ENCODE measurements at places on chromosomes 3 and 15.

DNA sequence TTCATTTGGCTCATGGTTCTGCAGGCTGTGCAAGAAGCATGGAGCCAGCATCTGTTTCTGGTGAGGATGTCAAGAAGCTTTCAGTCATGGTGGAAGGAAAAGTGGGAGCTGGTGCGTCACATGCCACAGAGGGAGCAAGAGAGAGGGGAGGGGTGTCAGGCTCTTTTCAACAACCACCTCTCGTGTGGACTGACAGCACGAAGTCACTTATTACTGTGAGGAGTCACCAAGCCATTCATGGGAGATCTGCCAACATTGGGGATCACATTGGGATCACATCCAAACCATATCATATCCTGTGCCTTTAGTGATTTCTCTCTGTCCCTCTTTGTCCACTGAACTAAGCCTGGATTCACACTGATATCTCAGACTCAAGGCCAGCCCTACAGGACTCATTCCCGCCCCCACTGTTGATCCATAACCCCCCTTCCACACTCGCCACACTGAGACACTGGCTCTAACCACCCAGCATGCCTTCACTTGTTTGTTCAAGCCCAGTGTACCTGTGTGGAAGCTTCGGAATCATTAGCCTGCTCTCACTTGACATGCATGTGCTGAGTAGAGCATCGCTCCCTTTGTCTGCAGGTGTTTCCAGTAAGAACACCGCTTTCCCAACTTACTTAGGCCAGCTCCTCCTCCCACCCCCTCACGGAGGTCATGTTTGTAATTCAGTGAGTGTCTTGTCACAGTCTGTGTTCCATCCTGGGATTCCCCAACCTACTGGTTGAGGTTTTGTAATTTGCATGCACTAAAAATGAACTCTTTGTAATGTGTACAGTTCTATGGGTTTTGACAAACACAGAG is 132.2 kb downstream of the KLF13 start:
- no peak overlapping the region for H3K4me3 ChIP-seq
- H3K36me3 ChIP-seq = no peaks in the 10 kb centered on the region
- no peak overlapping the region for H3K27ac ChIP-seq
- DNase-seq = no peak

- no peaks in the 10 kb centered on the region for H3K36me3 ChIP-seq
- no peak for DNase-seq
- no peaks in the 10 kb centered on the region for H3K27me3 ChIP-seq
- peak overlapping the region; percentile 97 for H3K4me3 ChIP-seq
These were observed 1.1 kb downstream of the RAF1 start for GRCh38 chr3:12662593-12663400.

DNA sequence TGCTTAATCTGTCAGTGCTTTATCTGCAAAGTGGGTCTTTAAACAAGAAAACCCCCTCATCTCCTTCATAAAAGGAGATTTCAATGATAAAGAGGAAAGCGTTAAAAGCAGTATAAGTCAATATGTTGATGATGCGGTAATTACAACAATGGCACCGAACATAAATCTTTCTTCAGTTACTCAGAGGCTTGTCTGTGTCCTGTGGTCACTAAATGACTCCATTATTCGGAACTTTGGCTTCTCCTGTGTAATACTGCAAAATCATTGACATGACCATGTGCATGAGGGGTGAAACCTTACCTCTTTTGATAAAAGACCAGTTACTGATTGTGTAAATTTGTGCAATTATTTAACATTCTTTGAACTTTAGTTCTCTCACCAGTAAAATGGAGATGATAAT is 4.8 kb upstream of the USP3 start:
- no peaks in the 10 kb centered on the region for H3K27me3 ChIP-seq
- no peak for DNase-seq
- H3K4me1 ChIP-seq = peaks cover 12% of the 10 kb centered on the region
- no peaks in the 10 kb centered on the region for H3K36me3 ChIP-seq
- H3K4me3 ChIP-seq = no peak overlapping the region

DNA sequence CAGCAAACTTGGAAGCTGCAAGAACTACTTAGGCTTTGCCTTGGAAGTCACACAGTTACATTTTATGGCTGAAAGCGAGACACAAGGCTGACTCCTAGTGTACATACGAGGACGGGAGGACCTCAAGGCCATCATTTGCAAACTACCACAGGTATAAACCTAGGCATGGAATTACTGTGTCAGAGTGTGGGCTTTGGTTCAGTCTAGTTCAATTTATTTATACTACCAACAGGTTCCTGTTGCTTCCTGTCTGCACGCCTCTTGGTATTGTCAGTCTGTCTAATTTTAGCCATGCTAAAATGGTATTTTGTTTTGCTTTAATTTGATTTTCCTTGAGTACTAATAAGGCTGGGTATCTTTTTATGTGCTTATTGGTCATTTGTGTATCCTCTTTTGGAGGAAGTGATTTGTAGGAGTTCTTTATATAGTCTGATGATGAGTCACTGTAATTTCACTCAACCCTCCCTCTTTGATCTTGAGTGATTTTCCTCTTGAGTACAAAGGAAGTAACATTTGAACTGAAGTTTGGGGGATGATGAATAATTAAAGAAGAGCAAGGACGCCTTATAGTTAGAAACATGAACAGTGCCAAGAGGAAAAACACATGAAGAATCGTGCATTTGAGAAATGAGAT is 8.2 kb downstream of the ANKRD34C start:
- H3K36me3 ChIP-seq = no peaks in the 10 kb centered on the region
- no peak overlapping the region for H3K4me3 ChIP-seq
- DNase-seq = no peak
- no peaks in the 10 kb centered on the region for H3K27me3 ChIP-seq
- no peaks in the 10 kb centered on the region for H3K4me1 ChIP-seq
- no peak overlapping the region for H3K27ac ChIP-seq

DNA sequence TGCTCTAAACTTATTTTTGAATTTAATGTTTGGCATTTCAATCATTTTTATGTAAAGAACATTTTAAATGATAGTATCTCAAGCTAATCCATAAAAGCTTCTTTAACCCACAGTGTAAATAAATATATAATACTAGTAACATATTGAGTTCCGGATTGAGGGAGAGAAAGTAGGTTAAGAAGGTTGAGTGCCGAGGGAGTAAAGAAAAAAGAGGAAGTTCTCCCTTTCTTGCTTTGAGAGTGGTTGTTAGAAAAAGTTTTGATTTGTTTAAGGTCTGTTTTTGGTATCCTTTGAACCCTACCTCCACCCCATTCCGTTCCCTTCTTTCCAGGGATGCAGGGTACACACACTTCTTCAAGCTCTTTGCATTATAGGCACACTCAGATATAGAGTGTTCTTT is 130.8 kb downstream of the VPS8 start:
- H3K27me3 ChIP-seq = no peaks in the 10 kb centered on the region
- H3K4me1 ChIP-seq = no peaks in the 10 kb centered on the region
- H3K36me3 ChIP-seq = no peaks in the 10 kb centered on the region
- no peak overlapping the region for H3K4me3 ChIP-seq

GRCh38 chr3:107816107-107816506 is 274.7 kb downstream of the CD47 start:
- H3K27me3 ChIP-seq = no peaks in the 10 kb centered on the region
- H3K4me1 ChIP-seq = no peaks in the 10 kb centered on the region
- no peak overlapping the region for H3K4me3 ChIP-seq
- H3K36me3 ChIP-seq = no peaks in the 10 kb centered on the region

- H3K27me3 ChIP-seq = no peaks in the 10 kb centered on the region
- H3K27ac ChIP-seq = no peak overlapping the region
- no peak overlapping the region for H3K4me3 ChIP-seq
- no peak for DNase-seq
- peaks cover 13% of the 10 kb centered on the region for H3K4me1 ChIP-seq
These were observed 148.8 kb upstream of the HES1 start for GRCh38 chr3:193987186-193987585.

DNA sequence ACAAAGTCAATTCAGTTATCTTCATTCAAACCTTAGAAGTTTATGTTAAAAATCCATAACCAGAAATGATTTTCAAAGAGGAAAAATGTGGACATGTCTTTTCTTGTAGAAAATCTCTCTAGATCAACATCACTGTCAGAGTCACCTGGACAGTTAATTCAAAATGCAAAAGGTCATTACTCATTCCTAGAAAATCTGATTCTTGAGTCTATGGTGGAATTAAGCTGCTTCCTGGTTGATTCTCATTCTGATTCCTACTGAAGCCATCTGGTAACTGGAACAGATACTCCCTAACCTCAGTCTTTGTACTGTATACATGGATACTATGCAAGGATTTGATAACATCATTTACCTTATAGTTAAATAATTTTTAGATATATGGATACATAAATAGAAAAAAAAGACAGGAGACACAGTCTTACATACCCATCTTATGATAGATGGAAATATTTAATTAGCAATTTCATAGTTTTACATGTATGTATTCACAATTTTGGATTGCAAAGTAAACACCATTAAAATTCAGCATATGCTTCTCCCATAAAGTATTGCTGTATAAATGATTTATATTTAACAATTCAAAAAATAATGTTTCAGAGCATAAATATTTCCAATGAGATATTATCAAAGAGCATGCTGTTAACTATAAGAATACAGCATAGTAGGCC is 693.2 kb upstream of the CCDC54 start:
- no peak overlapping the region for H3K4me3 ChIP-seq
- H3K4me1 ChIP-seq = no peaks in the 10 kb centered on the region
- H3K36me3 ChIP-seq = no peaks in the 10 kb centered on the region

DNA sequence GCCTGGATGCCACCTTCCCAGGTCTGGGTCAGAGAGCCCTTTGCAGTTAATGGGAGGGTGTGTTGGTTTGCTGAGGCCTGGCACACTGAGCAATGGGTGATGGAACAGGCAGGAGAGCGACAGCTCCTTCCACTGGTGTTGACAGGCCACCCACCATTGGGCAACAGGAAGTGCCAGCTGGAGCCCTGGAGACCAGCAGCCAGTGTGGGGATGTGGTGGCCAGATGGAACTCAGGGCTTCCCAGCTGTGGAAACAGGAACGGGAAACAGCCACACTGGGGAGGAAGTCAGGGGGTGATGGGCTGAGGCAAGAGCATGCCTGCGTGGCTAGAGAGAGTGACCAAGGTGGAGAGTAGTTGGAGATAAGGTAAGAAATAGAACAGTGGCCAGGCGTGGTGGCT is 9.3 kb downstream of the PSTPIP1 start:
- H3K36me3 ChIP-seq = no peaks in the 10 kb centered on the region
- H3K27me3 ChIP-seq = no peaks in the 10 kb centered on the region
- no peaks in the 10 kb centered on the region for H3K4me1 ChIP-seq
- DNase-seq = no peak
- H3K27ac ChIP-seq = no peak overlapping the region

DNA sequence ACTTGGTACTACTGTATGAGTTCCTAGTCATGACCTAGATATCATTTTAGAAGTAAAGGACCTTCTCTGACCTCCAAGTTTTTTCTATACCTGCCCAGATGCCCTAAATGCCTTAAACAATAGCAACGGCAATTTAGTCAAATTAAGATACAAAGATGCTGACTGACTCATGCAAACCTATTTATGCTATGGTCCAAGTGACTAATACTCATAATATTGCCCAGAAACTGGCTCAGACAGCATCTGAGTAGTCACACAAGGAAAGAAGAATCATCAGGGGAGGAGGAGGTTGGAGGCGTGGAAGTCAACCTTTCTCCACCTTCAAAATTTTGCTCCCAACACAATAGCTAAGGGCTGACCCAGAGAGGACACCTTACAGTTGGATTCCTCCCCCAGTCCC is 6.8 kb downstream of the FYCO1 start:
- H3K27me3 ChIP-seq = no peaks in the 10 kb centered on the region
- H3K27ac ChIP-seq = peak overlapping the region; percentile 81
- DNase-seq = no peak
- no peaks in the 10 kb centered on the region for H3K36me3 ChIP-seq

GRCh38 chr15:35080226-35080625 is 4.9 kb downstream of the NANOGP8 start:
- H3K4me1 ChIP-seq = no peaks in the 10 kb centered on the region
- no peaks in the 10 kb centered on the region for H3K36me3 ChIP-seq
- H3K27ac ChIP-seq = no peak overlapping the region
- no peak overlapping the region for H3K4me3 ChIP-seq
- no peak for DNase-seq

- DNase-seq = no peak
- H3K4me3 ChIP-seq = no peak overlapping the region
- H3K27ac ChIP-seq = no peak overlapping the region
- no peaks in the 10 kb centered on the region for H3K27me3 ChIP-seq
- no peaks in the 10 kb centered on the region for H3K36me3 ChIP-seq
These were observed 99.1 kb downstream of the NR1I2 start for GRCh38 chr3:119880966-119881365.

- H3K4me1 ChIP-seq = peaks cover 26% of the 10 kb centered on the region
- H3K27ac ChIP-seq = peak overlapping the region; percentile 83
- no peak for DNase-seq
- H3K27me3 ChIP-seq = no peaks in the 10 kb centered on the region
- no peak overlapping the region for H3K4me3 ChIP-seq
These were observed 25.3 kb downstream of the LPP start for GRCh38 chr3:188179006-188179966.

DNA sequence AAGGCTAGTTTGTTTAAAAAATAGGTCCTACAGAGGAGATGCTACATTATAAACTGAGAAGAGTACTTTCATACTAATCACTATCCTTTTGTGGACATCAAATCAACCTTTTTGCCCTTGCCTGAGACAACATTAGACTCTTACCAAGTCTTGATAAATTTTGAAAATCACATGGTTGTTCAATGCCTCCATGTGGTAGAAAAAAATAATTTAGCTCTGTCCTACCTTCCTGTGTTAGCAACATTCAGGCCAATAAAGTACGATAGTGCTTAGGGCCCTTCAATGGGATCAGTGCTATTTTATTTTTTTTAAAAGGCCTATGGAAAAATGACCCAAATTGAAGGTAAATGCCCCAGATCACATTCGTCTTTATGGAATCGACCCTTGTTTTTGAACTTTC is 5.0 kb upstream of the UBE2E1 start:
- H3K4me3 ChIP-seq = no peak overlapping the region
- no peaks in the 10 kb centered on the region for H3K36me3 ChIP-seq
- no peaks in the 10 kb centered on the region for H3K27me3 ChIP-seq
- H3K4me1 ChIP-seq = no peaks in the 10 kb centered on the region
- no peak for DNase-seq
- H3K27ac ChIP-seq = no peak overlapping the region
